ENCODE measurements at places on chromosomes 11 and 22.

- DNase-seq = peak; percentile 13
Observed at GRCh38 chr11:8382436-8383053, 118.9 kb upstream of the LMO1 start.

GRCh38 chr11:70464509-70465361 lies 66.4 kb downstream of the CTTN start:
- DNase-seq = peak; percentile 76

DNA sequence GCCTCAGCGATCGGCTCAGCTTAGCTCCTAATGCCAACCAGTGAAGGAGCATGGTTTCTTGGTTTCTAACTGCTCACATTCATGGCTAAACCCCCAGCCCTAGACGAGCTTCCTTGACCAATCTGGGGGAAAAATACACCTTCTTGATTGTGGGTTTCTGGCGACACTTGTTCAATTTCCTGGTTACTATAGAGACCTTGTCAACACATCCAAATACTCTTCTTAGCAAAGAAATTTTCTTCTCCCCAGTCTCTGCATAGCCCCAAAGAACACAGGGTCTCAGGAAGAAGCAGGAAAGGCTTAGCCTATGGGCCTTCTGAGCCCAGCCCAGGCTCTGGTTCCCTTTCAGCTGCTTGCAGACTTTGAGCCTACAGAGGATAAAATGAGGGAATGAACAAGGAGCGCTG lies 88.5 kb upstream of the SYT13 start:
- DNase-seq = no peak

DNA sequence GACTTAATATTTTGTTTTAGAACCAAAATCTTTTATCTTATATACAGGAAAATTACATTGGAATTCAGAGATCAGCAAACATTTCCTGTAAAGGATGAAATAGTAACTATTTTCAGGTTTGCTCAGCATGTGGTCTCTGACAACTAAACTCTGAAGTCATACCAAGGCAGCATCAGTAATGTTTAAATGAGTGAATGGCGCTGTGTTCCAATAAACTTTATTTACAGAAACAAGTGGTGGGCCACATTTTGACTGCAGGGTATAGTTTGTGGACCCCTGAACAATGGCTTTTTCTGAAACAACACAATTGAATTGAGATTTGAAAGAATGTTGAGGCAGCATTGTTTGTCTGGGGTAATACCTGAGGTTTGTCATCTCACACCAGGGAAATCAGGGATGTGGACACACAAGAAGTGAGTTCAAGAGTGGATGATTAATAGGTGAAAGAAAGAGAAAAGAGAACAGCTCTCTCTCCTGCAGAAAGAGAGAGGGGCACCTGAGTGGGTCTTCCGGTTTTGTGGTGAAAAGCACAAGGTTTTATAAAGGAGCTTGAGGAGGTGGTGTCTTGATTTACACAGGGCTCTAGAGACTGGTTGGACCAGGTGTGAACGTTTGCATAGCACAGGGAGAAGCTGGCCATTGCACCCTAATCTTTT lies 113.5 kb upstream of the VPREB1 start:
- no peak for DNase-seq

DNA sequence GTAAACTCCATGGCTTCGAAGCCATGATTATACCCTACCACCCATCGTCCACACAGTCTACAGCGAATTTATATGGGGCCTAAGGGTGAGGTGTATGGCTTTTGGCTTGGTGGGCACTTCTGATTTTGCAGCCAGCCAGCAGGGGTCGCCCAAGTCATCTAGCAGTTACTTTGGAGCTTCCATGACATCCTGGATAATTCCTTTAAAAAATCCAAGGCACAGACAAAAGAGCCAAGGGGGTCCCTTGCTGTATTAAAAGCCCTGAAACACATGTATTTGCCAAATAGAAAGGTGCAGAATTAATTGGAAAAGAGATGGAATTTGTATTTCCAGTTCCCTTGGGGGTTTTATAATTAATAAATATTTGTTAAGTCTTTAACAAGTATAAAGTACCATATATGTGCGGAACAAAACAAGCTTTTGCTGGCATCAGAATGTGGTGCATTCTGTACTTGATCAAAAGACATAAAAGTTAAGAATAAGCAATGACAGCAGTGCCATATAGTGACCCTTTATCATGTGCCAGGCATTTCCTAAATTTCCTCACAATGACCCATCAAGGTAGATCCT lies 132.8 kb upstream of the PITPNB start:
- DNase-seq = peak; percentile 48

DNA sequence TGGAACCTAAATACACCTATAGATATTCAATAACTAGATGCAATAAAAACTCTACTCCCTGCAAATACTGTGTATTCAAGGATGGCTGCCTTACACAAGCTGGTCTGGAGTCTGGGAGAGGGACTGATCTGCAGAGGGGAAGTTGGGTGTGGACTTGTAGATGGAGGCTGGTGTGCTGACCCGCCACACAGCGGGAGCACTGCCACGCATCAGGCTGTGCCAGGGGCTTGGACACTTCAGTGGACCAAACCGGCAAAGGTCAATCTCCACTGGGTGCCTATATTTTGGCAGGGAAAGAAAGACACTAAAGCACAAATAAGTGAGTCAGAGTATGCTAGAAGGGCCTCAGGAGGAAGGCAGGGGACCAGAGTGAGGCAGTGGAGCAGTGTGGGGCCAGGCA lies 2.1 kb upstream of the SHANK3 start:
- DNase-seq = peak; percentile 37

DNA sequence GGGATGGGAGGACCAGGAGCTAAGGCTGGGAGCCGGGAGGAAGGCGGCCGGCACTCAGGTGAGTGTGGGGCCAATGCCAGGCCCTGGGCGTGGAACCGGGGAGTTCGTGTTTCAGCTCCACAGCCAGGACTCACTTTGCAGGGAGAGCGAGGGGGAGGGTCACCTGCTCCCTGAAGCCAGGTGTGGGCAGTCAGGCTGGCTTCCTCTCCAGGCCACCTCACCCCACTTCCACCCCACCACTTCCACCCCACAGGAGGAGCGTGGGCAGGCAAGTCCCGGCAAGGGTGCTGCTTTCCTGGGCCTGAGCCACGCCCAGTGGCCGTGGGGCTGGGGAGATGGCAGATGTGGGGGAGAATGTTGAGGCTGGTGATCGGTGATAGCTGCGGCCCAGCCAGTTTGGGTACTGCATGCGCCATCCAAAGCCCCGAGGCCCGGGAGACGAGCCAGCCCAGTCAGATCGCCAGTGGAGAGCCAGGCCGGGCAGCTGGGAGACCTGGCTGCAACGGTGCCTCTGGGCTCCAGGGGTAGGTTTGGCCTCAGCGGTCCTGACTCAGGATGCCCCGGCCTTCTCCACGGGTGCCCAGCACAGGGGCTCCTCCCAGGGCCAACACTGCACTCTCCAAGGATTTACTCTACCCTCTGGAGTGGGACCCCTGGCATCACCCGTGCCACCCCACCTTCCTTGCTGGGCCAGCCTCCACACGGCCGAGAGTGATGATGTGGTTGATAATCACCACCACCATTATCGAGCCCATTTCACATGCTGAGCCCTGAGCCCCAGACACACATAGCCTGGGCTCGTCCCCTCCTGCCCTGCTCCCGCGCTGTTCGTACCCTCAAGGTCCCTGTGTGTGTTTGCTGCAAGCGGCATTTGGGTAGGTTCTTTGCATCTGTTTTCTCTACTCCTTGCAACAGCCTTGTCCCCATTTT lies 93.8 kb downstream of the WNT7B start:
- DNase-seq = peak; percentile 45

DNA sequence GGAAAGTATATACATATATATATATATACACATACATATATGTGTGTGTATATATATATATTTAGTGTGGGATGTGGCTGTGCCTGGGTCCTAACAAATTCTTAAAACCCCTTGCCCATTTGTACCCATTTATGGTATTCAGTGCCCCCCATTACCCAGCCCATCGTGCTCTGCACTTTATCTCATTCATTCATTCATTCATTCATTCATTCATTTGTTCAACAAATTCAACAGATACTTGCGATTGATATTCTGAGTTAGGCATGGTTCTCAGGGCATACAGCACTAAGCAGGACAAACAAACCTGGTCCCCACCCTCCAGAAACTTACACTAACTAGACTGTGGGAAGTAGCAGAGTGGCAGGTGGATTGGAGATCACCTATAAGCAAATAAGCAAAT lies 56.6 kb upstream of the LMO2 start:
- no peak for DNase-seq

DNA sequence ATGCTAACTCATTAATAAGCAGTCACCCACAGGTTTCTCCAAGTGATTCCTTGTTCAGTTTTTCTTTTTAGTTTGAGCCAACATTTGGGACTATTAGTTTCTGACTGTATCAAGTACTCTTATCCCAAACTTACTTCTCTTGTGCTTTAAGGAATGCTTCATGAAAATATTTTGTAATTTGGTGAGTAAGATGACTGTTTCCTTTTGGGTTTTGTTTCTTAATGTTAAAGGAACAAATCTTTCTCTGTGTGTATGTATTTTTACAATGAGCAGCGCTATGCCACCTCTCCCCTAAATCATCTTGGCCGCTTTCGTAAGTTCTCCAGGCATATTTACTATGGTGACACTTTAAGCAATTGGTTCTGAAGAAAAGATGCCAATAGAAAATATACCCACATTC lies 72.4 kb downstream of the LDLRAD3 start:
- DNase-seq = no peak

DNA sequence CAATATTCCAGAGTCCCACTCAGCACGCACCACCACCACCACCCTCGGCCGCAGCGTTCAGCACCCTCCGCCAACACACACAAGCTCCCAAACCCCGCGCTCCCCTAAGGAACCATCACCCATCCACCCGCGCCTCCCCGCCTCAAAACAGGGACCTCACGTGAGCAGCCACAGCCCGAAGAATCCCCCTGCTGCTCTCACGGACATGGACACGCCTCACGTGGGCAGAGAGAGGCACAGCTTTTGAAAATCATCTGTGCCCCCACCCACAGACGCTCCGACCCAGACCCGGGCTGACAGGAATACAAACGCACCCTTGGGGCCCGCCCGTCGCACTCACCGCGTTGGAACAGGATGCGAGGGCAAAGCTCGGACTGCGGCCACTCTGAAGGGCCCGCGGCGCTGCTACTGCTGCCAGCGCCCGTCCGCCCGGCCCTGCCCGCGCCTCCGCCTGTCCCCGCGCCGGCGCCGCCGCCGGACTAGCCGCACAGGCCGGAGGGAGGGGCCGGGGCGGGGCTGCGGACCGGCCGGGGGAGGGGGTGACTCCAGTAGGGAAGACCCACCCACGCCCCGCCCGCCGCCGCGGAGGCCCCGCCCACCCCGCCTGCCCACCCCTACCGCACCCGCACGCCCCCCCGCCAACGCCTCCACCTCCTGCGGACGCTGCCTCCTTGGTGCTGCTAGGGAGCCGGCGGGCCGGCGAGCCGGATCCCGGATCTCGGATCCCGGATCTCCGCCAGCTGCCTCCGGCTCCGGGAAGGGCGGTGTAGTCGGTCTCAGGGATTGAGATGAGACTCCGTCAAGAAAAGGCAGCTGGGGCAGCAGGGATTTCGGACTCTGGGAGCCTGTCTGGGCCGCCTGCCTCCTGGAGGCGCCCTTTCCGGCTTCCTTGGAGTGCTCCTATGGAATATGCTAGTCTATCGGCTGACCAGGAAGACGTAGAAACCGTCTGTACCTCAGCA lies at the start of gene TRIM3:
Gene TRIM3, minus strand, starts transcription at position 491 of the 962 bp plus-strand sequence. CDS start 8,246 bp downstream, outside the sequence.
- peak; percentile 100 for DNase-seq

- no peak for DNase-seq
Observed at GRCh38 chr11:115123641-115124040, 380.6 kb downstream of the CADM1 start.

DNA sequence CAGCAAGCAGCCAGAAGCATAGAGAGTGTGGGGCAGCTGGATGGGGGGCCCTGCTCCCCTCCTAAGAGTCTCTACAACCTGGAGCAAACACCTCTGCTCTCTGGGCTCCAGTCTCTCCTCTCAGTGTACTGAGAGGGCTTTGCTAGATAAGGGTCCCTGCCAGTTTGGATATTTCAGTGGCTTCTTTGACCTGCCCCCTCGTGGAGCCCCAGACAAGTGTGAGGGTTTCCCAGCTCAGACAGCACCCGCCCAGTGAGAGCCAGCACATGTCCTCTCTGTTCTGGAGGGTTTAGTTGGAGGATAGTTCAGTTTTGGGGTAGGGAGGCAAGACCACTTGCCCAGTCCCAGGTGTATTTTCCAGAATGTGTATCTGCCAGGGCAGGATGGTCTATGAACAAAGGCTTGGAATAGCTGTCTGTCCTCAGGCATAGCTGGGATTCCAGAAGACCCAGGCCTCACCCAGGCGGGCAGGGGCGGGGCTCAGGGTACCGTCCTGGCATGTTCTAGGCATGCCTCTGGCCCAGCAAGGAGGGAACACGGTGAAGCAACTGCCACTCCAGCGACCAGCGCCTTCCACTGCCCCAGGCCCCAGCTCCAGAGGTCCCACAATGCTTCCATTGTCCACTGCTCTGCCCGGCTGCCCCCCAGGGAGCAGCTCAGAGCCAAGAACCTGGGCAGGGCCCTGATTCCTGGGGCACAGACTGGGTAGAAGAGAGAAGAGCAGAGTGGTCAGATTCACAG lies 7.5 kb upstream of the MICALL1 start:
- DNase-seq = peak; percentile 57

DNA sequence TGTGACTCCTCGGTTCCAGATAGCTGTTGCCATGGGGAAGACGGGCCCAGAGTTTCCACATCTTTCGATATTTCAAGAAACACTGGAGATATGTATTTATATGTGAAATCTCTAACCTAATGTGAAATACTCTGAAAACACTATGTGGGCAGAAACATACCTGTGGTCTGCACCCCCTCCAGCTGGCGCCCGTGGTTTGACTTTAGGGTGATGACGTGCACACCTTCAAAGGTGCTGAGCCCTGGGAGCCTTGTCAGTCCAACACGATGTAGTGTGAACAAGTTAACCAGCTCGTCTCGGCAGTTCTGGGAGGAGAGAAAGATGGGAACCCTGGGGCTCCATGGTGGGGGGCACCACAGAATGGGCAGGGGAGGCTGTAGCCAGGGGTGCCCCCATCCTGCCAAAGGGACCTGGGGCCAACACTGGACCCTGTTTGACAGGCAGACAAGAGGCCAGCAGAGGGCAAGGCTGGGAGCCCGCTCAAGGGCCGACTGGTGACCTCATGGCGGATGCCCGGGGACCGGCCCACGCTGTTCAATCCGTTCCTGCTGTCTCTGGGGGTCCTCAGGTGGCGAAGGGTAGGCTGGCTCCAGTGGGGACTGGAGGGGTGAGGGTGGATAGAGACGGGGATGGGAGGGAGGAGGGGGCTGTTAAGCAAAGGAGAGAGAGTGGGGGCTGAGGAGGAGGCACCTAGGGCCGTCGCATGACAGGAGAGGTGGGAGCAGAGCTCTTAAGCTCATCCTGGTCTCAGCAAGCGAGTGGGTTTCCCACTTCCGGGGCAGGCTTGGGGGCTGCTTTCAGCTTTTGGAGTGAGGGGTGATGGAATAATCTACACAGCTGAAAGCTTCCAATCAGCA lies 43.8 kb downstream of the TRIOBP start:
- peak; percentile 67 for DNase-seq

DNA sequence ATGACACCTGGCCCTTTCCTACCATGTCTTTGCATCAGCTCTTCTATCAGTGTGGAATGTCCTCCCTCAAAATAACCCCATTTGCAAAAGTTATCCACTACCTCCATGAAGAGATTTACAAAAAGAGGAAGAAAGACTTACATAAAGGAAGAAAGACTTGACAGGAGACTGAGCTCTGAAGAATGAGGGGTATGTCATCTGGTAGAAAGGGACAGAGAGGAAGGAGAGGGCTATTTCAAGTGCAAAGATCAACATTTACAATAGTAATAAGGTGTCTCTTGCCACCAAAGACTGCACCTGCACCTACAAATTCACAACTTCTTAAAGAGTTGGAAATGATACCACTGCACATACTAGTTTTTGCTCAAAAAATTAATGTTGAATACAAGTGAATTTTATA lies 18.2 kb downstream of the PAK1 start:
- no peak for DNase-seq

- no peak for DNase-seq
Observed at GRCh38 chr11:34731603-34732002, 110.7 kb downstream of the EHF start.

GRCh38 chr11:7262672-7263071 lies 11.0 kb downstream of the SYT9 start:
- no peak for DNase-seq

Measured in H7 (cell line).